ENCODE measurements at places on chromosomes 16 and 17.

GRCh38 chr17:64496348-64496785 is 487 bp downstream of the POLG2 start:
- no peak for DNase-seq

- no peak for DNase-seq
These were observed 2.1 kb downstream of the NAGPA start for GRCh38 chr16:5031601-5032000.

- peak; percentile 25 for DNase-seq
These were observed 187.3 kb upstream of the KIF2B start for GRCh38 chr17:53635444-53635843.

- DNase-seq, result no peak
These were observed 47.8 kb upstream of the SCNN1B start for GRCh38 chr16:23254338-23254737.

DNA sequence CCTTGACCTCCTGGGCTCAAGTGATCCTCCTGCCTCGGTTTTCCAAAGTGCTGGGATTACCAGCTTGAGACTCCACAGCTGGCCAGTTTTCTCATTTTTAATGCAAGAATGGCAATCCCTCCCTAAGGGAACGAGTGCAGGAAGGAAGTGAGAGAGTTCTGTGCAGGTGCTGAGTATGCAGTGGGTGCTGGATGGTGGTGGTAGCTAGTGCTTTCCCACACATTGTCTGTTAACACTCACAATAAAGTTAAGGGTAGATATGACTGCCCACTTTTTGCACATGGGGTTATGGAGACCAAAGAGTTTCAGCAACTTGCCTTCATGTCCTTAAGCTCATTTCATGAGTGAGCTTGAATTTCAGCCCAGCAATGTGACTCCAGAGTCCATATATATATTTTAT is 18.5 kb downstream of the RGS9 start:
- no peak for DNase-seq

DNA sequence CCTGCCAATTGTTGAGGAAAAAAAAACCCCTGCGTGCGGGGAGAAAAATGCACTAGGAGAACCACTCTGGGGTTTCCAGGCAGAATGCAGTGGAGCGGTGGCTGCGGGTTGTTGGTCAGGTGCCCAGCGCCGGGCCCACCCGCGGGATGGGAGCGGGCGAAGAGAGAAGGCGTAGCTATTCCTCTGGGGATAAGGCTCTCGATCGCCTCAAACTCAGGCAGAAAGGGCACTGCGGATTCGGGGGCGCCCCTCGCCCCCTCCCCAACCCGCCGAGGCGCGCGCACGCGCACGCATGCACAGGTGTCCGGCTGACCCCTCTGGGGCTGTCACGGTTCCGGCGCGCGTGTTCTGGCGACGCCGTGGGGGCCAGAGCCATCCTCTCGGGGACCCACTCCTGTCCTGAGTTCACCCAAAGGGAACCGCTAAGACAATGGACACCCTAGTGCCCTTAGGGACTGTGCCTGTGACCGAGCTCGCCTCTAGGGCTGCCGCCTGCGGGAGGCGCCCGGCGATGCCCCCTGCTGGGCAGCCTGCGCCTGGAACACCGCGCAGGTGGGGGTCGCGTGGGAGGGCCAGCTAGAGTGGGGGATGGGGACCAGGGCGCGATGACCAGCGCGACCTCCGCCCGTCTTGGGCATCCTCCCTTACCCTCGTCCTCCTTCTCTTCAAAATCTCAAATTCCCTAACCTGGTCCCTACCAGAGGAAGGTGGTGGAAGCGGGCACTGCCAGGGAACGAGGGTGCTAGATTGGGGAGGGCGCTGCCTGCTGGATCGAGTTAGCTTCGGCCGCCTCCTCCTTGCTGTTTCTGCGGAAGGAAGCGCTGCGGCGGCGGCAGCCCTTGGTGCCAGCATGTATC is 14.4 kb upstream of the CBX8 start:
- DNase-seq, result peak; percentile 74

DNA sequence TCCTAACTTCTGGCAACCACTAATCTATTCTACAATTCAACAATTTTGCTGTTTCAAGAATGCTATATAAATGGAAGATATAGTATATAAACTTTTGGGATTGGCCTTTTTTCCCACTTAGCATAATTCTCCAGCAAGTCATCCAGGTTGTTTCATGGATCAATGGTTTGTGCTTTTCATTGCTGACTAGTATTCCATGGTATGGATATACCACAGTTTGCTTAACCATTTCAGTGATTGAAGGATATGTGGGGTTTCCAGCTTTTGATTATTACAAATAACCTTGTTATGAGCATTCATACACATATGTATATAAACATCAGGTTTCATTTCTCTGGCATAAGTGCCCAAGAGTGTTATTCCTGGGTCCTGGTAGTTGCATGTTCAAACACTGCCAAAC is 2.1 kb upstream of the FAM83G start:
- no peak for DNase-seq

DNA sequence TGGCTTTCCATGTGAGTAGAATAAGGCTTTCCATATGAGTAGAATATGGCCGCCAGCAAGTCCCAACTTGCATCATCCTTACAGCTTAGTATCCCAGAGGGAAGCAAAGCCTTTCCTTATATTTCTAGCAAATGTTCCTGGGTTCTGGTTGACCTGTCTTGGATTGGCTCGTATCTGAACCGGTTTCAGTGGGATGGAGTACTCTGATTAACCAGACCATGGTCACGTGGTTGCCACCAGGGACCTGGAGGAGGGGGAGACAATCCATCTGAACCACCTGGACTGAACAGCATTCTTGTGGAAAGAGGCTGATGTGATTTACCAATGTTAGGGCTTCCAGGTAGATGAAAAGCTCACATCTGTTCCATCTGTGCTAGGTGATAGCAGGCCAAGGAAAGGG is 89.0 kb downstream of the SHISA6 start:
- no peak for DNase-seq

- DNase-seq, result no peak
These were observed 202.2 kb upstream of the NLRP1 start for GRCh38 chr17:5786510-5786875.

DNA sequence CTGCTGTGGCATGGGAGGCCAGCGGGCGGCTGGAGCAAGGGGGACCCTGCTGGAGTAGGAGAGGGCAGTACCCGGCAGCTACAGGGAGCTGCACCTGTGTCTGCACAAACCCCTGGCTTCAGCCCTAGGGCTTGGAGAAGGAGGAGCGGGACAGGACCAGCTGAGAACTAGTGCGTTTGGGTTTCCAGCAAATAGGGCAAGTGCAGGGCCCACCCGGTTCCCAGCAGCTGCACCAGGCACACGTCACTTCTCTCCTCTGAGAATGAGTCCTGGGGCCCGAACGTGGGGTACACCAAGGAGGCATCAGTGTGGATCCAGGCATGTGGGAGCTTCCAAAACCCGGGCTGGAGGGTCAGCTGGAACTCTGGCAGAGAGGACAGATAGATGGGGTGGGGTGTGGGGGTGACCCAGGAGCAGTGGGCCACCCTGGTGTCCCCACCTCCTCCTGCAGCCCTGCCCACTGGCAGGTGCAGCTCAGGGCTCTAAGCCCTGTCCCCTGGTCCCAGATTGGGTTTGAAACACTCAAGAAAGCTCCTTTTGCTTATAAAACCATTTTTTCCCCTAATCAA is 5.6 kb downstream of the C16orf89 start:
- DNase-seq, result no peak

- DNase-seq, result no peak
These were observed 1.7 kb downstream of the TTC19 start for GRCh38 chr17:16001226-16001897.

DNA sequence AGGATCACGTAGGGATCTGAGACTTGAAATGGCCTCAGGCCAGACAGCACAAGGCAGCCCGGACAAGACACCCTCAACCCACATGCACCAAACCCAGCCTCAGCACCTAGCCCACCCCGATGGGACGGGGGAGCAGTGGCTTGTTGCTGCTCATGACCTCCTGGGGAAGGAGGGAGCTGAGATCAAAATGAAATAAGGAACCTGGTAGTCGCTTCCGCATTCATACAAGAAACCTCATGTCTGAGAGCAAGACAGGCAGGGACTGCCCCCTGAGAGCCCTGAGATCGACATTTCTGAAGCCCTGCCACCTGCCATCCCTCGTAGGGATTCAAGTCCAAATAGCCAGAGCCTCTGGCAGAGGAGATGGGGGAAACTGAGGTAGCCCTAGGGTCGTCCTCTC is 5.7 kb upstream of the CEP131 start:
- DNase-seq, result no peak

GRCh38 chr17:55348749-55349354 is 72.8 kb downstream of the MMD start:
- DNase-seq, result peak; percentile 69

GRCh38 chr17:80995131-80995530 is 3.5 kb downstream of the CHMP6 start:
- DNase-seq, result no peak

DNA sequence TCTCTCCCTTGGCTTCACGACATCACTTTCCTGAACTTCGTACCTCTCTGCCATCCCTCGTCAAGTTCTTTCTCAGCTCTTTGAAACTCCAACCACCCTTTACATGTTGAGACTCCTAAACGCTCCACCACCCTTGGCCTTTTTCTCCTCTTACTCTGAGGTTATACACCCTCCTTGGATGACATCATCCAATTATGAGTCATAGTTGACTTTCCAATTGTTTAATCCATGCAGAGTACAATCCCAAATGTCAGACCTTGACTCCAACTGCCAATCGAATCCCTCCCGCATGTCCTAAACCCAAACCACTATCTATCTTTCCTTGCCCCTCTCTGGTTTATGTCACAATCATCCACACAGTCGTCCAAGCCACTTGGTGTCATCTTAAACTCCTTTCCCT is 18.4 kb upstream of the C16orf82 start:
- no peak for DNase-seq

- DNase-seq, result peak; percentile 46
These were observed 19.6 kb downstream of the AKAP10 start for GRCh38 chr17:19958023-19958422.

DNA sequence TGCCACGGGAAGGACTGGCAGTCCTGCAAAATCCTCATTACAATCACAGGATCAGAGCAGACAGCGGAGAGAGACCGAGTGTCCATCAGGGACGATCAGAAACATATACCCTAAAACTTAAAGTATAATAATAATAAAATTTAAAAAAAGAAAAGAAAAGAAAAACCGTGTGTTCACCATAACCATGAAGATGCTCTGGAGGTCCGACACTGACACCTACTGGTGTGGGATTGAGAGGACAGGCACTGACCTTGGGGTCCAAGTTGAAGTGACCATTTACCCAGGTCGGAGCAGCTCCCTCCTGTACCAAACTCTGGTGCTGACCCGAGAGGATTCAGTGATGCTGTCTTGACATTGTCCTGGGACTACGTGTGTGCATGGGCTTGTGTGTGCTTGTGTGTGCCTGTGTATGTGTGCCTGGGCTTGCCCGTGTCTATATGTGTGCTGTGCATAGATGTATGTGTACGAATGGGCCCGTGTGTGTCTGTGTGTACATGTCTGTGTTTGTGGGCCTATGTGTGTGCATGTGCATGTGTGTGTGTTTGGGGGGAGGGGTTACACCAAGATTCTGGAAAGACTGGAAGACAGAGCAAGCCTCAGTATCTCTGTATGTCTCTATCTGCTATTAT is 10.0 kb upstream of the CD300LD start:
- DNase-seq, result peak; percentile 85

GRCh38 chr16:52254746-52255145 is 292.2 kb downstream of the TOX3 start:
- DNase-seq, result no peak

GRCh38 chr17:81482673-81483072 is 29.9 kb downstream of the ACTG1 start:
- DNase-seq, result no peak

DNA sequence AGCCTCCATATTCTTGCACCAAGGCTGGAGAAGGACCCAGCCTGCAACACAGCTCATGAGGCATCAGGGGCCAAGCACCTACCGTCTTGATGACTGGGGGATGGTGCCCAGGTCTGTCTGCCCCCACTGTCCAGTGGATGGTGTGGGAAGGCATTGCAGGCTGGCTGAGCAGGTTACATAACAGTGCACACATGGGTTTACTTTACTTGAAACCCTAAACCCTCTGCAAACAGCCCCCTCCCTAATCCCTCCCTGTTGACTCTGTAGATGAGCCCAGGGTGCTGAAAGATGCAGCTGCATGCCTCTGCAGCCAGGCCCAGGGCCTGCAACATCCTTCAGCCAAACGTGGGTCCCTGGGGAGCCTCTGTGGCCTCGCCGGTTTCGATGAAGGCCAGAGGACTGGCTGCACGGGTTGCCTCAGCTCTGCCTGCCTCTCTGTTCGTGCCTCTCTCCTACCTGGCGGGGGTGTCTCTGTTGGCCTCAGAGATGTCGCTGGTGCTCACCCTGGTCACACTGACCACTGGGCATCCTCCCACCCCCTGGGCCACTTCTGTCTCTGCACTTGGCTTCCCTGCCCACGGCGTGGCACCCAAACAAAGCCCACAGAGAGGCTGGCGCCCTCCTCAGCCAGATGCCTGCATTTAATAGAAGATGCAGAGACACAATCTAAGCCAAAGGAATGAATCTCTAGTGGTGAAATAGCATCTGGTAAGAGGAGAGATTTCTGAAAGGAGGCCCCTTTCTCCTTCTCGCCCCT is 95.1 kb downstream of the METRNL start:
- no peak for DNase-seq

- no peak for DNase-seq
These were observed 3.3 kb upstream of the PRSS33 start for GRCh38 chr16:2790631-2791030.

GRCh38 chr16:54268340-54268739 is 18.2 kb downstream of the IRX3 start:
- no peak for DNase-seq

GRCh38 chr16:57666353-57667047 is 1.6 kb upstream of the ADGRG3 start:
- DNase-seq, result no peak

- peak; percentile 91 for DNase-seq
These were observed 3.7 kb upstream of the ERN1 start for GRCh38 chr17:64133546-64134215.

GRCh38 chr16:18983565-18984434 is at the start of gene TMC7:
TMC7 (plus strand) TSS chr16:18983934; CDS start chr16:18984064, 130 bp downstream.
- peak; percentile 81 for DNase-seq

DNA sequence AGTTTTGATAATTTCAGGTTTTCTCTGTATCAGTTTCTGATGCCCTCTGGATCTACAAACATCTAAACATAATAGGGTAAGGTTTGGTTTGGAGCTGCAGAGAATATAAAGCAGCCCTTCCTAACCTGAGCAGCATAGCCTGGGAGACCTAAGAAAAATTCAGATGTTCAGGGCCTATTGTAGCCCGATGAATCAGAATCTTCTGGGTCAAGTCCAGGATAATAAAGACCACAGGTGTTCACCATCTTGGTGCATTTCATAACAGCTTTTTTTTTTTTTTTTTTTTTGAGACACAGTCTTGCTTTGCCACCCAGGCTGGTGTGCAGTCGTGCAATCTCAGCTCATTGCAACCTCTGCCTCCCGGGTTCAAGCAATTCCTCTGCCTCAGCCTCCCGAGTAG is 19.7 kb upstream of the ARHGAP17 start:
- DNase-seq, result no peak

- no peak for DNase-seq
These were observed 11.7 kb upstream of the GFAP start for GRCh38 chr17:44926821-44927525.
